ENCODE measurements at places on chromosomes 4 and X.

GRCh38 chr4:42955746-42956505 lies 63.4 kb downstream of the GRXCR1 start:
- DNase-seq, result no peak

DNA sequence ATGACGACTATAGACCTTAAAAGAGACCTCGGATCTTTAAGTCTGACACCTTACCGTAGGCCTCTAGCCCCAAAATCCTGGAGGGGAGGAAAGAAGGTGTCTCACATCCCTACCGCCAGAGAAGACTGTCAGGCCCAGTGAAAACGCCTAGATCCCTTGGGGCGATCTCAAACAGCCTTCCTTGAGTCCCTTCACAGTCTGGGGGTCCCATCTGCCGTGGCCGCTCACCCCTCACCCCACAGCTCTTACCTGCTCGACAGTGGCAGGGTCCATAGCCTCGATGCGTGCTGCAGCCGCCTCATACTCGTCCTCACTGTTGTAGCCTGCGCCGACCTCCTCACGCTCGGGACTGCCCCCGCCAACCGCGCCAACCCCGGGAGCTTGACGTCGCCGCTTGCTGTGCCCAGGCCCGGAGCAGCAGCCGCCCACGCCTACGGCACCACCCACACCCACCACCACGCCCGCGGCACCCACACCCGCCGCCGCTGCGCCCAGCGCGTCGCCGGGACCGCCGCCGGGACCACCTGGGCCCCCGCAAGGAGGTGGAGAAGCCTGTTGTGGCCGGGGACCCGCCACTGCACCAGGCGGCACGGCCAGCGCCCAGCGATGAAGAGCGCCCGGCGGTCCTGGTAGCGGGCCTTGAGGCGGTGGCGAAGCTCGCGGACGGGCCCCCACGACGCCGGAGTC lies 536 bp downstream of the OTUD5 start:
- no peak for DNase-seq

GRCh38 chrX:36803151-36803550 lies 205.0 kb upstream of the FAM47C start:
- DNase-seq, result no peak

DNA sequence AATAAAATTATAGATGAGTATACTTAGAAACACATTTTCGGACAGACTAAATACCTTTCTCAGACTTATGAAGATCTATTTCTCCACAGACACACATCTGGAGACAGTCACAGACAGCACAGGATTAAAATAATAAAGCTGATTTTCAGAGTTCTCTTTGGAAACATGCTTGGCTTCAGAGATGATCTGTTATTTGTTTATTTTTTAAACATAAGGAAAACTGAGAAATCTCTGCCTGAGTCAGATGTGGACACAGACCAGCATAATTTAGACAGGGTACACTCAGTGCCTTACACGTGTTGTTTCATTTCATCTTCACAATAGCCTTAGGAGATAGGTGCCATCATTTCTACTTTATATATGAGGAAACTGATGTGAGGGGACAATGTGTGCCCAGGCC lies 92.1 kb downstream of the SLC9A7 start:
- DNase-seq, result no peak

- DNase-seq, result no peak
These were observed 46.8 kb downstream of the FIP1L1 start for GRCh38 chr4:53424280-53424679.

DNA sequence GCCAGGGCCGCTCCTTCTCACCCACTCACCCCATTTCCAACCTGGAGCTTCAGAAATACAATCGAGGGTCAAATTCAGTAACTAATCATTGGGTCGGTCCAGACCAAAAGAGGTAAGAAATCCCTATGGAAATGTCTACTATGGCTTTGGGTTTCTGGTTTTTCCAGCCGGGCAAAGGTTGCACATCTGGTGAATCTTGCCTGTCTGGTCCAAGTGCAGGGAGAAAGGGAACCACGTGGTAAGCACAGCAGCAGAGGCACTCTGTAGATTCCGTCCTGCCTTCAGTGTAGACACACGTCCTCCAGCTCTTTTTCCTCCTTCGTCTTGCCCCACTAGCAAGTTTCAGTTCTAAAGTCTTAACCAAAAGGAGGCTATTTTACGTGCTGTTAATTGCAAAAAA lies 218.0 kb upstream of the JADE1 start:
- no peak for DNase-seq

GRCh38 chr4:140924761-140925392 lies 168.7 kb upstream of the TBC1D9 start:
- no peak for DNase-seq

GRCh38 chrX:151825925-151826485 lies 86.7 kb upstream of the MAGEA4 start:
- DNase-seq, result no peak

- DNase-seq, result no peak
These were observed 1.3 kb downstream of the AMER1 start for GRCh38 chrX:64204252-64204651.

DNA sequence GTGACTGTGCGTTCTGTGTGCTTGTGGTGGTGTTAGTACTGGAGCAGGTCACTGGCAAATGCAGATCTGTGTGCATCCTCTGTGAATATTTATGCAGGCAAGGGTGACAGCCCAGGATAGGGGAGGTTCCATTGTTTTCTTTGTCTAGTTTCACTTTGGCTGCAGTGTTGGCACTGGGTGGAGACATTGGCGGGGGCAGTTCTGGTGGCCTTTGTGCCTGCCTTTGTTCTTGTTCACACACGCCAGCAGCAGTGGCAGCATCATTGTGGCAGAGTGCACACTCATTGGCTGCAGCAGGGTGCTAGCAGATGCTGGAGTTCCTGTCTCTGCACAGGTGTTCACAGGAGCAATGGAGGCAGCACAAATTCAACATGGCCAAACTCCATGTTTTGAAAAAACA lies 495.3 kb downstream of the UBE2NL start:
- no peak for DNase-seq
